Effector memory CD4-positive, alpha-beta T cell (primary cell): ENCODE measurements at places on chromosomes 5 and 9.

GRCh38 chr5:135602882-135603721 is 24.3 kb upstream of the CXCL14 start:
- DNase-seq = no peak

DNA sequence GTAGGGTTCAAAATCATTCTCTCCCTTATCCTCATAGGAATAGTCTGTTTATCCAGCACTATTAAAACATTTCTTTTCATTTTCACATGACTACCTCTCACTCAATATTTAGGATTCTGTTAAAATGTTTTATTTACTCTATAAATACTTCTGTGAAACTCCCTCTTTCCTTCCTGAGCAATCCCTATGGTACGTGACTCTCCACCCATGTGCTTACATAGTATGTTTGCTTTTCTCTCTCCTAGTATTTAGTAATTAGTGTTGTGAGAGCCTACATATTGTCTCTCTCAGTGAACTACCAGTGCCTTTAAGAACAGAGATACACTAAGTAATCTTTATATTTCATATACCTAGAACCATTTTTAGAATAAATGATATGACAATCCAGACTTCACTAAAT is 46.0 kb downstream of the PTPRD start:
- DNase-seq = no peak

GRCh38 chr9:127970401-127971313 is 10.1 kb downstream of the EEIG1 start:
- peak; percentile 59 for DNase-seq

DNA sequence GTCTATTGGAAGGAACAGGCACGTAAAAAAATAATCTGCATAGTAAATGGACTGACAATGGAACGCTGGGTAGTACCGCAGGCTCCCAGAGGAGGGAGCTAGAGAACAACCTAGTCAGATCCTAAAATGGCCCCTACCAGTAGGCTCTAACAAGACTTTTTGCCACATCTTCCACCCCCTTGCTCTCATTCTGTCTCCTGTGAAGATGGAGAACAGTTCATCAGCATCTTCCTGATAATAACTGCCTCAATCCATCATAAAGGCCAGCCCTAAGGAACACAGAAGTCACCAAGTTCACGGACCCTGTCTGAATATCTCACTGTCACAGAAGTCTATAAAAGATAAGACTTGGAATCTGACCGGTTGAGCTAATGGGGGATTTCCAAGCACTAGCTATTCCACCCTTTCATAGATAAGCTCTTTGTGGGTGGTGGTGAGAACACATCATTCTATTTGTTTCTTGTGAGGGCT is 133.4 kb downstream of the SLC1A3 start:
- DNase-seq = peak; percentile 40

DNA sequence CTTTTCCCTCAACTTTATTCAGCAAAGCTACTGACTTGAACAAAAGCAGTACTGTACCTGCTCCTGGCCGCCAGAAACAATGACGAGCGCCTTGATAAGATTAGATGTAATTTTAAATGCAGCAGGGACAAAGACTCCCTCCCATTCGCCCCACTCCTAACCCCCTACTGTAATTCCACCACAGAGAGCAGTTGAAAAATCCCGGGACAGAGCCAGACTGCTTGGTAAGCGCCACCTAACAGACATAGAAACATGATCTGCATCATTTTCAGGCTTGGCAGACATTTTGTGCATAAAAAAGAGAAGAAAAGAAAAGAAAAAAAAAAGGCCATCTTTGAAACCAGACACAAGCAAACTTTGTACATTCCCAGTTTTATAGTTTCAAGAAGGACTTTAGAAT is 81.9 kb downstream of the ISL1 start:
- DNase-seq = no peak

DNA sequence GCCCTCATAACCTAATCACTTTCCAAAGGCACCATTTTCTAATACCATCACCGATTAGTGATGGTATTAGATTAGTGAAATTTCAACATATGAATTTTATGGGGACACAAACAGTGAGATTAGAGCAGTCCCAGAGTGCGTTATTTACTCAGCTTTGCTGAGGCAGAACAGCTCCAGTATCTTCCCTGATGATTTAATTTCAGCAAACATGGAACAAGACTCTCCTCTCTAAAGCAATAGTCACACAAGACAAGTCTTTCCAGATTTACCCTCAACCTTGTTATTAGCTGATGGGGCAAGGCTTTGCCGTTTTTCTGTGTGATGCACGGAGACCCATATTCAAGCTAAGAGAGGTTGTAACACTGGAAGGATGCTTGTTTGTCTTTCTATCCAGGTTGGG is 333.4 kb downstream of the FBXL7 start:
- no peak for DNase-seq

DNA sequence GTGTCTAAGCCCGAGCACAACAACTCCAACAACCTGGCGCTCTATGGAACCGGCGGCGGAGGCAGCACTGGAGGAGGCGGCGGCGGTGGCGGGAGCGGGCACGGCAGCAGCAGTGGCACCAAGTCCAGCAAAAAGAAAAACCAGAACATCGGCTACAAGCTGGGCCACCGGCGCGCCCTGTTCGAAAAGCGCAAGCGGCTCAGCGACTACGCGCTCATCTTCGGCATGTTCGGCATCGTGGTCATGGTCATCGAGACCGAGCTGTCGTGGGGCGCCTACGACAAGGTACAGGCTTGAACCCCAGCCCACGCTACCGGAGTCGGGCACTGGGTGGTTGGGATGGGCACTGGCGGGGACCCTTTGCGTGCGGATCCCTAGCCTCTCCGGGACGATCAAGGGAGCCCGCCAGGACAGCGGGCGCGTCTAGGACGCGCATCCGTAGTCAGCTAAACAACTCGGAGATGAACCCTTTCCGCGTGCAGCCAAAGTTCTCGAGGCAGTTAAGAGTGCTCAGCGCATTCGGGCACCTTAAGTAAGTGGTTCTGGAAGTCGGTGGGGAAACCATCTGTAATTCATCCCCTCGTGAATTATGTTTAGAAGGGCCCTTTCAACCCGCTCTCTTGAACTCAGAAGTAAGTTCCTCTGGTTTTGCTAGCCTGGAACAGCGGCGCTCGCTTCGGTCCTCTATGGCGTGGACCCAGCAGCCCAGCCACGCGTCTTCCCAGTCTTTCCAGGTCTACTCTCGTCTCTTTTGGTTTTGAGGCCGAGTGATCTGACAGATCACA is 1.3 kb downstream of the KCNN2 start:
- no peak for DNase-seq

DNA sequence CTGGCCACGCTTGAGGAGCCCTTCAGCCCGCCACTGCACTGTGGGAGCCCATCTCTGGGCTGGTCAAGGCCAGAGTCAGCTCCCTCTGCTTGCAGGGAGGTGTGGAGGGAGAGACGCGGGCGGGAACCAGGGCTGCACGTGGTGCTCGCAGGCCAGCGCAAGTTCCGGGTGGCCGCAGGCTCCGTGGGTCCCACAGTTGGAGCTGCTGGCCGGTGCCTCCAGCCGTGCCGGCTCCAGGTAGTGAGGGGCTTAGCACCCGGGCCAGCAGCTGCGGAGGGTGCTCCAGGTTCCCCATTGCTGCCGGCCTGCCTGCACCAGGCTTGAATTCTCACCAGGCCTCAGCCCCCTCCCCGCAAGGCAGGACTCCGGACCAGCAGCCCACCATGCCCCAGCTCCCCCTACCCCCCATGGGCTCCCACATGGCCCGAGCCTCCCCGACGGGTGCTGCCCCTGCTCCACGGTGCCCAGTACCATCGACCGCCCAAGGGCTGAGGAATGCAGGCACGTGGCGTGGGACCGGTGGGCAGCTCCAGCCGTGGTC is 192.8 kb upstream of the IZUMO3 start:
- no peak for DNase-seq

DNA sequence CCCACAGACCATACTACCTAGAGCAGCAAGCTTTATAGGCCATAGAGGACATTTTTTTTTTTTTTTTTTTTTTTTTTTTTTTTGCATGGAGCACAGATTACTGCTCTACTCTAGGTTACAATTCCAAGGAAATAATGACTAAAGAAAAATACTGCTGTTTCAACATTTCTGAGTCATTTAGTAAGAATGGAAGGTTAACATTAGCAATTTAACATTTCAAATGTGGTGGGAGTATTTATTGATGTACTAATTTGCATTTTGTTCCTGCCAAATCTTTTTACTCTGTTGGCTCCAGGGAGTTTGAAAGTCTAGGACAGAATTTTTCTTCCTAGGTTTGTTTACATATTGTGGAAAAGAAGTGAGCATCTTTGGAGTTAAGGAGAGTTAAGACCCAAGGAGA is 142.1 kb upstream of the CCDC152 start:
- DNase-seq = no peak

DNA sequence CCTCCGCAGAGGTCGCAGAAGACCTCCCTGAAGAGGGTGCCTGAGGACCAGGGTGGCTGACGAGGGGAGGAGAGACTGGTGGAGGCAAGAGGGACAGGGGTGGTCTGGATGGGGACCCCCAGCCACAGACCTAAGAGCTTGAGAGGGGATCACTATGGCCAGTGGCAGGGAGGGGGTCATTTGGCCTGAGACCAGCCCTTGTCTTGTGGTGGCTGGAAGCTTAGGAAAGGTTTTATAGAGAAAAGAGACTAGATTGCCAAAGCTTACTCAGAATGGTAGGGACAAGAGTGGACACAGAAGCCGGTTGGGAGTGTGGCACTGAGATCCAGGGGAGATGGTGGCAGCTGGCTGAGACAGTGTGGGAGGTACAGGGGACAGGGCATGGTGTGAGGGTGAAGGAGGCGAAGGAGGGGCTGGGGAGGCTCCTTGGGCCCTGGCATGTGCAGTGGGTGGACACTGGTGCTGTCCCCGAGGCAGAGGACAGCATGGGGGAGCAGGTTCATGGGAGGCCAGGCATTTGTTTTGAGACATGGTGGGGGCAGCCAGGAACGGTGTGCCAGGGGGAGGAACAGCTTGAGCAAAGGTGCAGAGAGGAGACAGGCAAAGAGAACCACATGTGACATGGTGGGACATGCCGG is 123.0 kb downstream of the C9orf50 start:
- DNase-seq = no peak

GRCh38 chr9:37911271-37911681 is 7.3 kb upstream of the SLC25A51 start:
- DNase-seq = no peak

DNA sequence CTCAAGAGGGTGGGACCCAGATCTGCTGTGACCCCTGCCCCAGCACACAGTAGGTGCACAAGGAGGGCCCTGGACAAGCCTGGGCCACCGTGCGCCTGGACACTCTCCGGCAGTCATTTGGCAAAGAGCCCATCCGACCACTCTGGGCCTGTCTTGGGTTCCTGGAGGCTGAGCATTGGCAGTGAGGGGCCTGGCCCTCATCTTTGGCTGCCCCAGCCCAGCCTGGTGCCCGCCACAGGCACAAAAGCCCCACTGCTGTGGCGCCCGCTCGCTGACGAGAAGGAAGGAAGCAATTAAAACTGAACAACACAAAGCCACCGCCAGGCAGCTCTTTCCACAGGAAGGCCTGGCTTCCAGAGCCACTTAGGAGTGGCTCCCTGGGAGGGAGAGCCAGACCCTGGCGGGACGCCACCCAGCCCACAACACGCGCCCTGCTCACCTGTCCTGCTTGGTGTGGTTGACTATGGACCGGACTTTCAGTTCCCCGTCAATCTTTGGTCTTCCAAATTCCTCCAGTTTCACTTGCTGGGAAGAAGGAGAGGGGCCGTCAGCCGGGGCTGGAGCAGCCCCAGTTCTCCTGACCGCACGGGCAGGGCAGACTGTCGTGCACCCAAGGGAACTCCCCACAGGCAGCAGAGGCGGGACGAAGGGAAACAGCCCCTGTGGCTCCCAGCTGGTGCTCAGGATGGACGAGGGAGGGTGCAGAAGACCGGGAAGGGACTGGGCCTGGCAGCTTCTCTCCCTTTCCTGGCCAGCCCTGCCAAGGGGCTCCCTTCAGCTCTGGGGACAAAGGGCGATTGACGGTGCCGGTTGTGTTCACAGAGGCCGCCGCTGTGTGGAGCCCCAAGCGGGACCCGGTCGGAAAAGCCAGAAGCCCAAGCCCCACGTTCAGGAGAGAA is 50.9 kb upstream of the SARDH start:
- no peak for DNase-seq

- DNase-seq = no peak
Measured at GRCh38 chr9:4413856-4414255, 76.4 kb upstream of the SLC1A1 start.

- DNase-seq = no peak
Measured at GRCh38 chr5:180523629-180524466, 29.7 kb downstream of the CNOT6 start.

DNA sequence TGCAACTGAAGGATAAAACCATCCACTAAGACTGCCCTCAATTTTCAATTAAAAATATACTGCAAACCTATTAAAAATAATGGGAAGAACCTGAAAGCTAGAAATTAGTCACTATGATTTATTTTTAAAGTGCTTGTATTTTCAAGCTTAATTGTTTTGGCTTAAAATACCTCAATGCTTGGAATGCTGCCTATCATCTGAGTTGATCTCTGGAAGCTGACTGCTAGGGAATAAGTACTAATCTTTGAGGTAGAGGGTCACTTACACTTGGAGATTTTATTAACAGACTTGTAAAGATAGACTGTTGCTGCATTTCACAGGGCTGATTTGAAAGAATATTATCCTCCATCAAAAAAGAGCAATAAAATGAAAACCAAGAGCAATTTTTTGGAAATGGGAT is 6.2 kb downstream of the PCSK1 start:
- DNase-seq = no peak

DNA sequence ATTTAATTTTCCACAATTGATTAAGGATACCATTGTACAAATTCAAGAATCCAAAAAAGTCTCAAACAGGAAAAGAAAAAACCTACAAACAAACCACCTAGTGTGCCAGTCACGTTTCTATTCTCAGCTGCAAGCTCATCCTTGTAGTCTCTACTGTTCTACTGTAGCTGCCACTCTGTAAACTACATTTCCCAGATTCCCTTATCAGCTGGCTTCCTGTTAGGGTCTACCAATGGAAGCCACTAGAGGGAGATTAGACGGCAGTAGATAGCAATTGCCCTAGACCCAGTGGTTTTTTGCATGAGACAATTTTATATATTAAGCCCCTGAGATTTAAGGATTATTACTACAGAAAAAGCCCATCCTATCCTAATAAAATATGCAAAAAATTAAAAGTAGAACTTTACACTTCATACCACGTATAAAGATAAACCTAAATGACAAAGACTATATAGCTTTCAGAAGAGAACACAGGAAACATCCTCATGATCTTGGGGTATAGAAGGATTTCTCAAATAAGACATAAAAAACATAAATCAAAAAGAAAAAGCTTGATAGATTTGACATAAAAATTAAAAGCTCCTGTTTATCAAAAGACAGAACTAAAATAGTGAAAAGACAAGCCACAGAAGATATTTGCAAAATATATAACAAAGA is 37.4 kb downstream of the P4HA2 start:
- DNase-seq = no peak

DNA sequence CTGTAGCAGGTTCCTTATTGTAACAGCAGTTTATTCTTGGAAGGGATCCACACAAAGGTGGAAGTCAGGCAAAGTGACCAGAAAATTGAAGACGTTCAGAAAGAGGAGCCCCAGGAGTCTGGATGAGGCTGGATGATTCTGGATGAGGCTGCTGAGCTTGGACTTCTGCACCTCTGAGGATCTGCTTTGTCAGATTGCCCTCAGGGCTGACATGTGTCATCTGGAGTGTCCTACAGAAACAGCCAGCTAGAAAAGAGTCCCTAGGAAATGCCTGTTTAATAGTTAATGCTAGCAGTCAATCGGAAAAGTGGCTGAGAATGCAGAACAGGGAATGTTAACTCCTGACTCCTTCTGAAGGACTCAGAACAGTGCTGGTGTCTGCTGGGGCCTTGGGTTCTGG is 236.4 kb downstream of the LRRC70 start:
- no peak for DNase-seq
